Karpas-422 (cell line): ENCODE measurements at places on chromosomes 13 and 19. TPM values are rescaled to one million over a fixed set of nuclear protein-coding genes. Genes with fewer than 3 reads are reported as not detected.

GRCh38 chr13:33328701-33329100, 43.1 kb upstream of the STARD13 start:
- no peak overlapping the region for H3K27ac ChIP-seq
- DNase-seq: no peak
- no peaks in the 10 kb centered on the region for H3K27me3 ChIP-seq

- peaks cover 18% of the 10 kb centered on the region for H3K4me1 ChIP-seq
- H3K27ac ChIP-seq: no peak overlapping the region
- H3K4me3 ChIP-seq: no peak overlapping the region
- no peaks in the 10 kb centered on the region for H3K36me3 ChIP-seq
- no peaks in the 10 kb centered on the region for H3K27me3 ChIP-seq
- no peak for DNase-seq
Observed at GRCh38 chr19:29834991-29835846, 23.4 kb downstream of the CCNE1 start.

DNA sequence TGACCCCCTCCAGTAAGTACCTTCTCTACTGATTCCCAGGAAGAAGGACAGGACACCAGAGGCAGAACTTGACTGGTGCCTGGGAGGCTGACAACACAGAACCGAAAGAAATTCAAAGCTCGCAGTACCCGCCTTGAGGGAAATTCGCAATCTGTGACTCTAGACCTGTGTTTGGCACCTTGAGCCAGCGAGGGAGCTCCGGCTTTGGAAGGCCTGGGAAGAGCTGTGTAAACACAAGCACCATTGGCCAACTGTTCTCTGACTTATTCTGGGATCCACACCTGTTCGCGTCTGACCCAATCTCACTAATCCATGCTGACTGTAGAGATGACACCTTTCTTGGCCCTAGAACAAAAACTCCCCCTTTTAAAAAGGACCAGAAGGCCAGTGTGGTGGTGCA, 50.7 kb downstream of the CEBPG start:
- H3K4me1 ChIP-seq: no peaks in the 10 kb centered on the region
- no peak overlapping the region for H3K27ac ChIP-seq
- no peak for DNase-seq
- H3K36me3 ChIP-seq: no peaks in the 10 kb centered on the region
- no peak overlapping the region for H3K4me3 ChIP-seq

- no peak overlapping the region for H3K4me3 ChIP-seq
- H3K27ac ChIP-seq: no peak overlapping the region
- no peak for DNase-seq
- H3K27me3 ChIP-seq: no peaks in the 10 kb centered on the region
- peaks cover 16% of the 10 kb centered on the region for H3K4me1 ChIP-seq
Observed at GRCh38 chr19:38928391-38929001, 2.1 kb downstream of the SARS2 start.

DNA sequence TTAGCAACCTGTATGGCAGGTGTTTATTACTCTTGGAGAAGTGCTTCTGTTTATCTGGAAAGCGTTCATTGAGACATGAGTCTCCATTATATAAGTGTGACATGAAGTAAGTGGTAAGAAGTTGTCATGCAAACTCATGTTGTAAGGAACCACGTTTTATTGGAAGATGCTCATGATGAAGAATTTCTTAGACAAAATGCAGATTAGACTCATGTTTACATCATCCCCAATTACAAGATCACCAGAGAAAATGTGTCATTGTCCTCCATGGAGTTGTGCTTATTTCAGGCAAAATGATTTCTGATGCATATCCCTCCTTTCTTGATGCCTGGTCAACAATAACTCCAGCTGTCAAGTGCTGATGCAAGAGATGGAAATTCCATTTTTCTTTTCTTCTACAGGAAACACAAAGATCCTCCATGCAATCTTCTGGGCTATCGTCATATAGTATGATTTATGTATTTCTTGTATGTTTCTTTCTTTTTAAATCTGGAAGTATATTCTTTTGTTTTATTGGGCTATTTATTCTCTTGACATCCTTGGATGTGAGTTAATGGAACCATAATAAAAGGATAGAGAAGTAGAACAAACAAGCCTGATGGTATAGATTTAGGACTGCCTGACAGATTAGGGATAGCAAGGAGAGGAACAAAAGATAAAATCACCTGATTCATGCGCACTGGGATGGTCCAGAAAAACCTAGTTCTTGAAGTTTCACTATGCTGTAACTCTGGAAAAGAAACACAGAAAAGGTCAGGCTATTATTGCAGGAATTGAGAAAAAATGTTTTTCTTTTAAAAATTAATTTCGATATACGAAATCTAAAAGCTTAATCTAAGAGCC, 50.7 kb upstream of the DIAPH3 start:
- no peaks in the 10 kb centered on the region for H3K36me3 ChIP-seq
- no peak for DNase-seq
- H3K27ac ChIP-seq: no peak overlapping the region
- no peaks in the 10 kb centered on the region for H3K4me1 ChIP-seq
- H3K4me3 ChIP-seq: no peak overlapping the region

DNA sequence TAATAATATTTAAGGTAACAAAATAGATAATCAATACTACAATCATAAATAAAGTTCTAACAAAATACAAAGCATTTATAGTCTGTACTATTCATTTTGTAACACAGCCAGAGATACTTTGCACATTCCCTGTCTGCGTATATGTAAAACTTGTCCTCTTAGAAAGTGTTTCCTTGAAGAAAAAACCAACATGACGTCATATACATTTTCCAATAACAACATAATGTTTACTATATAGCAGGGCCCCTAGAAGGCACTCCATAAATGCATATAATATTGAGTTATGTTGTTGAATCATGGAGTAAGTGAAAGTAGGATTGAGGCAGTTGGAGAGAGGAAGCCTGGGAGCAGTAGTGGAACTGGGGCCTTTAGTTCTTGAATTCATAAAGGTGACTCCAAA, 371.4 kb upstream of the HTR2A start:
- H3K4me3 ChIP-seq: no peak overlapping the region
- no peaks in the 10 kb centered on the region for H3K36me3 ChIP-seq
- H3K27me3 ChIP-seq: no peaks in the 10 kb centered on the region
- H3K4me1 ChIP-seq: no peaks in the 10 kb centered on the region
- no peak overlapping the region for H3K27ac ChIP-seq

GRCh38 chr19:37969695-37970094, 62.7 kb downstream of the SIPA1L3 start:
- H3K27ac ChIP-seq: no peak overlapping the region
- DNase-seq: no peak
- peaks cover 29% of the 10 kb centered on the region for H3K36me3 ChIP-seq
- H3K27me3 ChIP-seq: no peaks in the 10 kb centered on the region
- H3K4me1 ChIP-seq: peaks cover 13% of the 10 kb centered on the region

- H3K36me3 ChIP-seq: no peaks in the 10 kb centered on the region
- H3K27me3 ChIP-seq: no peaks in the 10 kb centered on the region
- no peaks in the 10 kb centered on the region for H3K4me1 ChIP-seq
- H3K4me3 ChIP-seq: no peak overlapping the region
- no peak for DNase-seq
Observed at GRCh38 chr19:47492571-47493377, 8.8 kb upstream of the KPTN start.

- no peaks in the 10 kb centered on the region for H3K4me1 ChIP-seq
- DNase-seq: no peak
- no peak overlapping the region for H3K27ac ChIP-seq
- no peak overlapping the region for H3K4me3 ChIP-seq
- no peaks in the 10 kb centered on the region for H3K36me3 ChIP-seq
- H3K27me3 ChIP-seq: no peaks in the 10 kb centered on the region
Observed at GRCh38 chr19:9054765-9055164, 32.1 kb upstream of the OR1M1 start.

- no peak for DNase-seq
- no peak overlapping the region for H3K4me3 ChIP-seq
- H3K4me1 ChIP-seq: no peaks in the 10 kb centered on the region
- no peaks in the 10 kb centered on the region for H3K36me3 ChIP-seq
Observed at GRCh38 chr13:111634410-111634809, 314.0 kb downstream of the TEX29 start.

DNA sequence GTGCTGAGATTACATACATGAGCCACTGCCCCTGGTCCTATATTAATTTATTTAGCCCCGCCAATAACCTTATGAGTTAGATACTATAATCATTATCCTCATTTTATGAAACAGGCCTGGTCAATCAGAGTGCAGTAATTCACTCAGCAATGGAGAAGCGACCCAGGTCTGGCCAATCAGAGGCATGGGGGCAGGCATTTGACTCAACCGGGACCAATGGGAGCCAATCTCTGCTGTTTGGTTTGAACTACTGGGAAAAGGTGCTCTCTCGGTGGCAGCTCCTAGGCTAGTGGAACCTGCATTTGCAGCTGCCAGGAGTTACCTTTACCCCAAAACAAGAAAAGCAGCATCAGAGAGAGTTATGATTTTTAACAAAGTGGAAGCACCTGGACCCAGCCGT, 6.6 kb downstream of the SIRT2 start:
- DNase-seq: no peak
- no peak overlapping the region for H3K27ac ChIP-seq
- H3K4me1 ChIP-seq: no peaks in the 10 kb centered on the region
- no peaks in the 10 kb centered on the region for H3K36me3 ChIP-seq
- no peaks in the 10 kb centered on the region for H3K27me3 ChIP-seq

GRCh38 chr19:1269478-1270212, 513 bp downstream of the CIRBP start:
- H3K27ac ChIP-seq: peak overlapping the region; percentile 77
- DNase-seq: peak; percentile 94
- peaks cover 67% of the 10 kb centered on the region for H3K4me1 ChIP-seq

DNA sequence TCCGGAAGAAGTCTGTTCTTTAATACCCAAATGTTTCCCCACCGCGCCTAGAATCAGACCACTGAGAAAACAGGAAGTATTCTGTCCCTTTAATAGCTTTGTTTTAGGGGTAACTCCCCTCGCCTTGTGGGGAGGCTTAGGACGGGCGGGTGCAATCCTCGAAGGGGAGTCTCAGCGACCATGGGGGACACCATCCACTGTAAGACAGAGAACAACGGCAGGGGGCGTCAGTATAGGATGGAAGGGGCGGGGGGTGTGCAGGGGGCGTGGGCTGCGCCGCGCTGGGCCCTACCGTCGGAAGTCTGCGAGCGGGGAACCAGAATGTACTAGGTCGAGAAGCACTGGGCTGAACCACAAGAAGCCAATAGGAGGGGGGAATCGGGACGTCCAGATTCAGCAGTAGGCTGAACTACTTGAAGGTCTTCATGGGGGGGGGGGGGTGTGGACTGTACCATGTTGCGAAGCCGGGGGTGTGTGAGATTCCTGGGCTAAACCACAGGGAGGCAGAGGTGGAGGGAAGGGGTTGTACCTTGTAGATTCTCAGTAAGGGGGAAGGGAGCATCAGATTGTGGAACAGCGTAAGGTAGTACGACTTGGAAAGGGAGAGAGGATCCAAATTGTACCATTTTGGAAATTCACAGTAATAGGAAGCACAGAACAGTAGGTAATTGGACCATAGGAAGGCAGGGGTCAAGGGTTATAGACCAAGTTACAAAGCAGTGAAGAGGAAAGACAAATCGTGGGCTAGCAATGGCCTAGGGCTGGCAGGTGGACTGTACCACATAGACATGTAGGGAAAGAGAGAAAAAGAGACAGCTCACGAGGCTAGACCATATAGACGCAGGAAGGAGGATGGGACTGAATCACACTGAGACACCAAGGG, 1.0 kb upstream of the DBP start:
- H3K27me3 ChIP-seq: no peaks in the 10 kb centered on the region
- peak overlapping the region; percentile 64 for H3K4me3 ChIP-seq
- H3K27ac ChIP-seq: peak overlapping the region; percentile 89
- peaks cover 48% of the 10 kb centered on the region for H3K4me1 ChIP-seq
- DNase-seq: peak; percentile 95
- H3K36me3 ChIP-seq: no peaks in the 10 kb centered on the region

- H3K27ac ChIP-seq: no peak within 1 kb of the TSS
- H3K4me3 ChIP-seq: no peak within 1 kb of the TSS
- no peaks in the 10 kb centered on the region for H3K36me3 ChIP-seq
- DNase-seq: no peak
Observed at GRCh38 chr19:18606281-18607225, at the start of gene CRLF1. CRLF1 (minus strand) TSS chr19:18606799; CDS start chr19:18606656, 143 bp downstream.

Gene KIR2DL4
- total RNA-seq: not detected in 2 replicates

Gene DZIP1
- not detected in 2 replicates for total RNA-seq

Gene UHRF1
- 13.6 and 28.5 TPM in 2 replicates for total RNA-seq

Gene LILRB4
- not detected in 2 replicates for total RNA-seq

Gene SKA3
- 6.3 and 34.2 TPM in 2 replicates for total RNA-seq

Gene CHST8
- not detected in 2 replicates for total RNA-seq

Gene CILP2
- 0.15 and 0.87 TPM in 2 replicates for total RNA-seq

Gene TMEM145
- 18.7 and 30.5 TPM in 2 replicates for total RNA-seq
